NCI-H1694 (cell line): ENCODE measurements at places on chromosomes 6 and 20.

DNA sequence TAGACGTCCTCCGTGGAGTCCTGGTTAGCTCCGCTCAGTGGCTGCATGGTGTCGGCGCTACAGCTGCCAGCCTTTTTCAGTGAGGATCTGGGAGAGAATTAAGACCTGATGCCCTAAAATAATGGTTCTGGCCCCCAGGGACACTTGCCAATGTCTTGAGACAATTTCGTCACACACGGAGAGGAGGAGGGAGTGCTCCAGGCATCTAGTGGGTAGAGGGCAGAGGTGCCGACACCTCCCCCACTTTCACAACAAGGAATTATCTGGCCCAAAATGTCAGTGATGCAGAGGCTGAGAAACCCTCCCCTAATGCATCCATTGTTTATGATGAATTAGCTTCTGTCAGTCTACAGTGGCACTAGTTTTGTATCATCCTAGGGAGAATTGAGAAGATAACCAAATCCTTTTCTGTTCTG is 24.4 kb downstream of the TMEM181 start:
- DNase-seq: no peak

GRCh38 chr20:2320813-2321658 is 25.2 kb downstream of the TGM3 start:
- DNase-seq: no peak

DNA sequence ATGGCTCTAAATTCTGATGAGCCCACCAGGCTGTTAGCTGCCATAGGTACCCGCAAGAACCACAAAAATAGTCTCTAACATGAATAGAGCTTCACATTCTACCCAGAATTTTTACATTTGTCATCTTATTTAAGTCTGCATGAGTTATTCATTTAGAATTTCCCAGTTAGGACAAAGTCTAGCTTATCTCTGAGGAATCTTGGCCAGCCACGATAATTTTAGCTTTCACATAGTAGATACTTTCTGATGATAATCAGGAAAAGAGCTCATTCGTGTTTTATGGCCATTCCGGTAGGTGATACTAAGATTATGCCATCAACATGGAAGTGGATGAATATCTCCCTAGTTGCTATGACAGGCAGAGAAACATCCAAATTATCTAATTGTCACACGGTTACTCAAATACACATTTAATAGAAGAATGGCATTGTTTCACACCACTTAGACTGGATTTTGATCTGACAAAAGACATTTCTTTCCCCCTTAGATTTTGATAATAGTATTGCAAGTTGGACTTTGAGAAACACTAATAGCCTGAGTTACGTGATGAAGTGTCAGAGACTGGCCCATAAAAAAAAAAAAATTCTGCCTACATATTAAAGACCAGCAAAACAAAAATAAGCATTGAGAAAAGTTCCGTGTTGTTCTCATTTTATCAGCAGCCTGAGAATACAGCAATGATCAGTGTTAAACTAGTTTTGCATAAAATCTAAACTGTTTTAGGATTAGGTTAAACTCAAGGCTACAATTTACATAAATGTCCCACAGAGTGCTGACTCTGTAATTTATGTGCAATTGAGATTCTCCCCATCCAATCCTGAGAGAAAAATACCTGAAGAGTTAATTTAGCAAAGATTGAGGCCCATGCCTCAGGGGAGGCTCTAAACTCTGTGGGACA is 397.5 kb upstream of the ARID1B start:
- no peak for DNase-seq

DNA sequence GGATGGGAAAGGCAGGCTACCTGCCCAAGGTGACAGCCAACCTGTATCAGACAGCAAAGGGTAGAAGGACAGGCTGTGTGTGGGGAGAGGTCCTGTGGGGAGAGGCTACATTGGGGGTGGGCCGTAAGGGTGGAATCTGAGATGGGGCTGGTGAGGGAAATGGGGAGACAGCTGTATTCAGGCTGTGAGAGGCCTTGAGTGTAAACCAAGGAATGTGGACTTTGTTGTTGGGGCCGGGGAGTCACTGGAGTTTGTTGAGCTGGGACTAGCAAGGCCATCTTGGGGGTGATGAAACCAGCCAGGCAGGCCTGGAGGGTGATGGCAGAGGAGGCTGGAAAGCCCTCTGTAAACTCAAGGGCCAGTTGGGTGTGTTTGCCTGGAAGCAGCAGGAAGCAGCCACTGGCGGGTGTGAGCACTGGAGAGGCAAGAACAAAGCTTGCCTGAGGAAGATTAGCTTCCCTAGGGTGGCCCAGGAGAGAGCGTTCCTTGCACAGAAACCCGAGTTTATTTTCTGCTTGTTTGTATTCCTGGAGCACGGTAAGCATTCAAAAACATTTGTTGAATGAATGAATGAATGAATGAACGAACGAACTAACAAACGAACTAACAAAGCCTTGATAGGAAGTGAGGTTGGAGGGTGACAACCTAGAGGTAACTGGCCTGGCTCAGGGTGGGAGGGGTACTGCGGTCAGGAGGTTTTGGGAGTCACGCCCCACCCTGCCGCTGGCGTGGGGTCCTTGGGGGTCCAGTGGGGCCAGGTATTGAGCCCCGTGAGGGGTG is 18.9 kb downstream of the TTBK1 start:
- no peak for DNase-seq

- no peak for DNase-seq
Measured at GRCh38 chr6:26439151-26440125, 866 bp upstream of the BTN3A3 start.

- peak; percentile 52 for DNase-seq
Measured at GRCh38 chr20:18276821-18277220, 11.5 kb upstream of the ZNF133 start.

DNA sequence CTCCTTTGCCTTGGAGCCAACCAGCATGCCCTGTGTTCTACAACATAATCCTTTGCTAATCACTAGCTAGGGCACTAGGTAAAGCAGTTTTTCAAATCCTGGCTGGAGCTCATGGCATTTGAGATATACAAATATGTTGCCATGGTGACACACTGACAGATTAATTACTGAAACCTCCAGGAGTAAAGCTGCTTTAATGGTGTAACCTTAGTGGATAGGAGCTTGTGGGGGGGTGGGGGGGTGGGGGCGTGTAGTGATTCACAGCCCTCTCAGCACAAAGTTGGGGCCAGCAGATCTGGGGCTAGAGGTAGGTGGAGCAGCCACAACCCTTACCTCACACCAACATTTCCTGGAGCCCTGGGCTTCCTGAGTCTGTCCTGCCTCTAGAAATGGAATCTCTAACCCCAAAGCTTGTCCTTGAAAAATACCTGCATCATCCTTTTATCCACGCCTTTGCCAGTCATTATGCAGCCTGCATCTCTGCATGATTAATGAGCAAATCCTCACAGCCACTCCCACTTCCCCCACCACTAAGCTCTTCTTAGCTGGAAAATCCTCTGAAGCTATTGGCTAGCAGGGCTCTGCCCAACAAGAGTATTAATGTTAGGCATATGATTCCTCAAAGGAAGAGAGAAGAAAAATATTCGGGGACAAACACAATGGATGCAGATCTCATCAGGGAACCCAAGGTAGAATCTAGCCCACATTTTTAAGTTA is 84.5 kb upstream of the PRND start:
- no peak for DNase-seq

DNA sequence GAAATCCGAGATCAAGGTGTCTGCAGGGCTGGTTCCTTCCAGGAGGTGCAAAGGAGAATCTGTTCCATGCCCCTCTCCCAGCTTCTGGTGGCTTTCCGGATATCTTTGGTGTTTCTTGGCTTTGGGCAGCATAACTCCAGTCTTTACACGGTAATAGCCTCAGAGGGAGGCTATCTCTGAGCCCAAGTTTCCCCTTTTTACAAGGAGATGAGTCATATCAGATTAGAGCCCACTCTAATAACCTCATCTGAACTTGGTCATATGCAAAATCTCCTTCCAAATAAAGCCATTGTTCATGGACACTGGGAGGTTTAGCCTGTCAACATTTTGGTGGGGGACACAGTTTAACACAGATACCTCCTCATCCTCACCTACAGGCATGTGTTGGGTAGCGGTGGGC is 213.7 kb downstream of the ATXN1 start:
- no peak for DNase-seq

DNA sequence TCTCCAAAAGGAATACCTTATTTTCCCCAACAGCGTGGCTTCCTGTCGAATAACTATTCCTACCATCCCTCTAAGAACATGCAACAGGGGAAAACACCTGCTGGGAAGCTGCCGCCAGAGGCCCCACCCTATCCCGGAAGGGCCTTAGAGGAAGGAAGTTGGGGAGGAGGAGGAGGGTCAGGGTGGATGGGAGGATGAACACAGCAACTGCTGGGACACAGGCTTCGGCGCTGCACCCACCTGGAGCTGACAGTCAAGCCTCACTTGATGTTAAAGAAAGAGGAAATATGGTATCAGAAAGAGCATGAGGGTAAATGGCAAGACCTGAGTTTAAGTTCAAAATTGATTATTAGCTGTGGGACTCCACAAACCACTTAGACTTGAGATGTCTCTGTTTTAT is 36.5 kb upstream of the RPS6KA2 start:
- DNase-seq: no peak

DNA sequence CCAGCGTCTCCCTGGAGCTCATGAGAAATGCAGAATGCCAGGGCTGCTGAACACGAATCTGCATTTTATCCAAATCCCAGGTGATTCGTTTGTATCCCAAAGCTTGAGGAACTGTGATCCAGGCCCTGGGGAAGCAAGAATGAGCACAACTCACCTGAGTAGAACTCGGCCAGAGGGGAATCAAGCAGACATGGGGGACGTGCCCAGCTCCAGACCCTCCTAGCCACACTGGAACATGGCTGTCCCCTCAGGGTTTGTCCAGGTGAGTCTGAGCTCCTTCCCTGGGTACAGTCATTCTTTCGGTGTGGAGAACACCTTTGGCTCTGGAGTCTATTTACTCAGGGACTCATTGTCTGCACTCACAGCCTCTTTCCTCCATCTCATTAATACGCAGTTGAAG is 13.3 kb downstream of the NKX2-2 start:
- DNase-seq: no peak

- peak; percentile 3 for DNase-seq
Measured at GRCh38 chr20:34022151-34022838, 28.6 kb downstream of the RALY start.

DNA sequence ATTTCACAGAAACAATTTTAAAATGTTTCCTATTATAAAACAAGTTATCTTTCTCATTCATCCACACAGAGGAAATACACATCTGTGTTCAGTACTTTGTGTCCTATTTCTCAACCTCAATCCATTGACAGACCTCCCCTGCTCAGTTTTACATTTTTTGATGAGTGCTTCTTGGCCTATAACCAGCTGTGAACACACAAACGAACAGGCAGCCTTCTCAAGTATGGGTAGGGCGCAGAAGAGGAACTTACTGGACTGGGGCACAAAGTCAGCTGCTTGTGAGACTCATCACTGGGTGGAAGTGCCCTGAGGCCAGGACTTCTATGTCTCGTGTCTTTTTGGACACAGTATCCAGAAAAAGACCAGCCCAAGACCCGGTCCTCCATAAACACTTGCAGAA is 2.8 kb downstream of the RPS6KA2 start:
- no peak for DNase-seq

DNA sequence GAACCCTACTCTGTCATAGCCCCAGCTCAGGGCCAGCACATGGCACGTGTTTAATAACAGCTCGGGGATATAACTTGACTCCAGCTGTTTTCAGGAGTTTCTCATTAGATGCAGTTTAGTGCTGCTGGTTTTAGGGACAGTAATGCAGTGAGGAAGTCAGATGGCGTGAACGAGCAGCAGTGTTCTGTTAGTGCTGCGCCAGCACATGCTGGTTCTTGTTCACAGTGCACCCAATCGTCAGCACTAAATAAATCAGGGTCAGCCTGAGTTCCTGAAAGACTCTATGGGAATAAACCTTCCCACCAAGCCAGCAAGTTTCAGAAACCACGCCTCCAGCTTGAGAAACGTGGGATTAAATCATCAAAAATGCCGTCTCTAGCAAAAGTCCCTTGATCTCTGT is 235.9 kb upstream of the SUPT3H start:
- no peak for DNase-seq

DNA sequence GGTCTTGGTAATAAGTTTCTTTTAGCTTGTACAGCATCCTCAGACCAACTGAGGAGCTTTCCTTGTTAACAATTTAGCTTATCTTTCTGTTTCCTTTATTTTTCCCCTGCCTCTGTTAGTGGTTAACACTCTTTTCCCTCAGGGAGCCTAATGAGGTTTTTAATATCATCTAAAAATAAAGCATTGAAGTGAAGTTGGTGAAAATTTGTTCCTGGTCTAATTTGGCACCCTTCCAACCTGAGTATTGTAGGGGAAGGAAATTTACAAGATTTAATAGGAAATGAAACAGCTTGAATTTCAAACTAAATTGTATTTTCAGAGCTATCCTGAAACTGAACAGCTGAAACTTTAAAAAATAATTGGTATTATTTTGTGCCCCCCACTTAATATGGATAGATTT is 28.1 kb upstream of the VAPB start:
- no peak for DNase-seq
